ENCODE measurements at places on chromosomes 6 and 20.

DNA sequence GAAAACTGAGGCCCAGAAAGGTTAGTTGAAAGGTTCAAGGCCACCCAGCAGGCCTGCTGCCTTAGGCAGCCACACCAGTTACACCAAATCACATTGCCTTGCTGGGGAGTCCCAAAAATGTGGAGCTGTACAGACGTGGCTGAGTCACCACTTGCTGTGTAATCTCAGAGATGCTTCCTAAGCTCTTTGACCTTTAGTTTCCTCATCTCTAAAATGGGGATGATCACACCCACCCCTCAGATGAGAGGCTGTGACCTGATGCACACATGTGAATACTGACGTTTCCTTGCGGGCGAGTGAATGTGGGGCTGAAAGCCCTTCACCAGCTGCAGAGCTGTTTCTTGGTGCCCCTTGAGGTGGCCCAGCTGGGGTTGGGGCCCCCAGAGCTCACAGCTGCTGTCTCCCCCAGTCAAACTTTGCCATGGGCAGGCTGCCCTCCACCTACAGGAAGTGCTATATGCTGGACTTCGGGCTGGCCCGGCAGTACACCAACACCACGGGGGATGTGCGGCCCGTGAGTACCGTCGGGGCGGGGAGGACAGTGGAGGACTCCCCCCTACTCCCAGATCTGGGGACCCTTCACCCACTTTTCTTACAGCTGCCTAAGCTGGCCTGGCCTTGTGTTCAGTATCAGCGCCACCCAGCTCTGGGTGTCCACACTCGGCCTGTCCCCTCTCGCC is 11.0 kb downstream of the TTBK1 start:
- H3K27ac ChIP-seq: peak overlapping the region; percentile 69
- no peaks in the 10 kb centered on the region for H3K36me3 ChIP-seq
- no peak for DNase-seq
- peaks cover 46% of the 10 kb centered on the region for H3K4me1 ChIP-seq

DNA sequence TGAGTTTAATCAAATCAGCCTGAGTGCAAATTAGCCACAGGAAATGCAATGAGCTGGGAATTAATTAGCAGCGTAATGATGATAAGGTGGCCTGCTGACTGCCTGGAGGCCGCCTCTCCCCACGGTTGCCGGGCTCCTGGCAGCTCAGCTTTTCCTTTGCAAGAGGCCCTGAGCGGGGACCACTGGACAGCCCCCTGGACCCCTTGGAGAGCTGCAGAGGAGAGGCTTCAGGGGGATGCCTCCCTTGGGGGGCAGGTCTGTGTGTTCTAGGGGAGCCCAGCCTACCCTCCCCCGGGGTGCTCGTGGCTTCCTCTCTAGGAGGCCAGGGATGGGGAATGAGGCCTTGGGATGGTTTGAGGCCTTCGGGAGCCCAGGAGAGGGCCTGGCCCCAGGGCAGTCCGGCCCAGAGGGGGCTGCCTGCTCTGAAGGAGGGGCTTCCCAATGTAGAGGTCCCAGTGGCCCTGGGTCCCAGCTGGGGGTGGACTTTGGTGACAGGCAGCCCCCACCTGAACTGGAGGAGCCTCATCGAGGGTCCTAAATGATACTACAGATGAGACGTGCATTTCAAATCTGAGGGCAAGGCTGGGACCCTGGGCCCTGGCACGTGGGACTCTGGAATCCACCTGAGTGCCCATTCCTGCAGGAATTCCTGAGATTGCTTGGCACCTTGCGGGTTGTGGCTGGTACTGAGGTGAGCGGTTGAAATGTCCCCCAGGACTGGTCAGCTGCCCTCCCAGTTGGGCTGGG is 66.4 kb upstream of the BHLHE23 start:
- DNase-seq: no peak
- H3K4me3 ChIP-seq: no peak overlapping the region
- H3K27me3 ChIP-seq: peaks cover 18% of the 10 kb centered on the region
- no peaks in the 10 kb centered on the region for H3K4me1 ChIP-seq

- peak overlapping the region; percentile 84 for H3K27ac ChIP-seq
- H3K4me1 ChIP-seq: peaks cover 25% of the 10 kb centered on the region
- no peaks in the 10 kb centered on the region for H3K36me3 ChIP-seq
Measured at GRCh38 chr6:34223381-34223955, 13.2 kb upstream of the HMGA1 start.

GRCh38 chr6:137001977-137002302 is 42.8 kb downstream of the IL20RA start:
- H3K27ac ChIP-seq: no peak overlapping the region
- no peaks in the 10 kb centered on the region for H3K4me1 ChIP-seq
- no peaks in the 10 kb centered on the region for H3K36me3 ChIP-seq
- H3K27me3 ChIP-seq: peaks cover 47% of the 10 kb centered on the region
- no peak for DNase-seq

- H3K36me3 ChIP-seq: no peaks in the 10 kb centered on the region
- no peak overlapping the region for H3K27ac ChIP-seq
- H3K4me3 ChIP-seq: no peak overlapping the region
- no peaks in the 10 kb centered on the region for H3K27me3 ChIP-seq
- no peaks in the 10 kb centered on the region for H3K4me1 ChIP-seq
Measured at GRCh38 chr20:54468082-54468481, 7.3 kb upstream of the DOK5 start.

- H3K4me1 ChIP-seq: peaks cover under 1% of the 10 kb centered on the region
- no peaks in the 10 kb centered on the region for H3K36me3 ChIP-seq
- H3K27ac ChIP-seq: no peak overlapping the region
- H3K27me3 ChIP-seq: no peaks in the 10 kb centered on the region
- H3K4me3 ChIP-seq: no peak overlapping the region
Measured at GRCh38 chr6:44696099-44696498, 308.6 kb downstream of the CDC5L start.

DNA sequence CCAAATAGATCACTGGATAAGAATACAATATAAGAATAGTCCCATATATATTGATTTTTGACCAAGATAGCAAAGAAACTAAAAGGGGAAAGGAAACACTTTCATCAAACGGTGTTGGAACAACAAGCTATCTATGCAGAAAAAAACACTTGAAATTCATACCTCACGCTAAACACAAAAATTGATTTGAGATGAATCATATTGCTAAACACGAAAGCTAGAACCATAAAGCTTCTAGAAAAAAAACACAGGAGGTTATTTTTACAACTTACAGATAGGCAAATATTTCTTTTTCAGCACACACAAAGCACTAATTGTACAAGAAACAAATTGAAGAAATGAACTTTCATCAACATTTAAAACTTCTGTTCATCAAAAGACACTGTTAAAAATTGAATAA is 36.7 kb upstream of the TMEM14A start:
- H3K27ac ChIP-seq: peak overlapping the region; percentile 37
- DNase-seq: no peak
- H3K27me3 ChIP-seq: no peaks in the 10 kb centered on the region
- H3K4me1 ChIP-seq: peaks cover 23% of the 10 kb centered on the region

DNA sequence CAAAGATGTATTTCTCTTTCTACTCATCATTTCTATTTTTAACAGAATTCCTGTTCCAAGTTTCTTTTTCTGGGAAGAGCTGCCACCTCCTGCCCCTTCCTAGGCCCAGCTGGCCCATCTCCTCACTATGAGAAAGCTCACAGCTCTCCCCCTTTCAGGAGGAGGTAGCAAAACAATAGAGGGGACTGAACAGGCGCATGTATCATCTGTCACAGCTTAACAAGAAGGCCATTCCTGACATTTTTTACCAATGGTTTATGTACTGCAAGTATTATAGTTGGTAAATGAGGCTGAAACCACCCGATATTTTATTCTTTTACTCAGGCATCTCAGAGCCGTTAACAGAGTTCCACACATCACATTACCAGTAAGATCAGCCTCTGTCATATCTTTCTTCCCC is 103.7 kb upstream of the MTHFD1L start:
- no peaks in the 10 kb centered on the region for H3K36me3 ChIP-seq
- no peak for DNase-seq
- H3K27me3 ChIP-seq: peaks cover 8% of the 10 kb centered on the region
- H3K27ac ChIP-seq: no peak overlapping the region

Data from activated T-helper 2 cell treated with anti-CD3 and anti-CD28 coated beads, Interferon-gamma antibody, Interleukin-2, Interleukin-4, amounts not matched to agents 10 μg/mL and 5 μg/mL and 100 μg/mL, durations not matched to agents 14 hours and 24 hours and 36 hours (primary cell).